DMS53 (cell line): ENCODE measurements at places on chromosomes 7 and 10.

DNA sequence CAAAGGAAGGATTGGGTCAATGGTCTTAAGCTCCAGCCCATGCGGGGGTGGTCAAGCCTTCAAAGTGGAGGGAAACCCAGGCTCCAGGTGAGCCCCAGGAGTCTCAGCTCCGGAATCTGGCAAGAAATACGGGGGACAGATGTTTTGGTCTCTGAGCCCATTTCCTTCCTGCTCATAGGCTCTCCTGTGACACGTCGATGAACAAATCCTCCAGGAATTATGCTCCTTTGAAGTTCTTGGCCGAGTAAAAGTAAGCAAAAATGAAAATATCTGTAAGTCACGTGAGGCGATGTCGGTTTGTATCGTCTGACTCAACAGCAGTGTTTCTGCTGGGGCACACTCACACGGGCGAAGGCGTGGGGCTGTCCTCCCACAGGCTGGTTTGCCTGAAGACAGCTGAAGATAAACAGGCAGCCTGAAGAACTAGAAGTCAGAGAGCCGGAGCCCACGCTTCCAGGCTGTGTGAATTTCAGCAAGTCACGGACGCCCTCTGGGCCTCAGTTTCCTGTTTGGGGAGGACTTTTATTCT, 52.6 kb upstream of the SMNDC1 start:
- no peak for DNase-seq

GRCh38 chr7:24455813-24456525, 117.3 kb upstream of the PALS2 start:
- no peak for DNase-seq

DNA sequence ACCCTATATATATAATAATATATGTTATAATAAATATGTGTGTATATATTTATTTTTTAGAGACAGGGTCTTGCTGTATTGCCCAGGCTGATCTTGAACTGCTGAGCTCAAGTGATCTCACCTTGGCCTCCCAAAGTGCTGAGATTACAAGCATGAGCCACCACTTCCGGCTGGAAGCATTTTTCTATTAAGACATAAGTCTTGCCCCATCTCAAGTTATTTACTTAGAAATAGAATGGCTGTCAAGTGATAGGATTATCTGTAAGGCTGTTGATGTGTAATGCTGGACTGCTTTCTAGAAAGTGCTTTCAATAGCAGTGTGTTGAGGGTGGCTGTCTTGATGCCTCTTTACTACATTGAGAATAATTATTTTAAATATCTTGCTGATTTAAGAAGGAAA, 65.2 kb downstream of the ZMYND11 start:
- no peak for DNase-seq

DNA sequence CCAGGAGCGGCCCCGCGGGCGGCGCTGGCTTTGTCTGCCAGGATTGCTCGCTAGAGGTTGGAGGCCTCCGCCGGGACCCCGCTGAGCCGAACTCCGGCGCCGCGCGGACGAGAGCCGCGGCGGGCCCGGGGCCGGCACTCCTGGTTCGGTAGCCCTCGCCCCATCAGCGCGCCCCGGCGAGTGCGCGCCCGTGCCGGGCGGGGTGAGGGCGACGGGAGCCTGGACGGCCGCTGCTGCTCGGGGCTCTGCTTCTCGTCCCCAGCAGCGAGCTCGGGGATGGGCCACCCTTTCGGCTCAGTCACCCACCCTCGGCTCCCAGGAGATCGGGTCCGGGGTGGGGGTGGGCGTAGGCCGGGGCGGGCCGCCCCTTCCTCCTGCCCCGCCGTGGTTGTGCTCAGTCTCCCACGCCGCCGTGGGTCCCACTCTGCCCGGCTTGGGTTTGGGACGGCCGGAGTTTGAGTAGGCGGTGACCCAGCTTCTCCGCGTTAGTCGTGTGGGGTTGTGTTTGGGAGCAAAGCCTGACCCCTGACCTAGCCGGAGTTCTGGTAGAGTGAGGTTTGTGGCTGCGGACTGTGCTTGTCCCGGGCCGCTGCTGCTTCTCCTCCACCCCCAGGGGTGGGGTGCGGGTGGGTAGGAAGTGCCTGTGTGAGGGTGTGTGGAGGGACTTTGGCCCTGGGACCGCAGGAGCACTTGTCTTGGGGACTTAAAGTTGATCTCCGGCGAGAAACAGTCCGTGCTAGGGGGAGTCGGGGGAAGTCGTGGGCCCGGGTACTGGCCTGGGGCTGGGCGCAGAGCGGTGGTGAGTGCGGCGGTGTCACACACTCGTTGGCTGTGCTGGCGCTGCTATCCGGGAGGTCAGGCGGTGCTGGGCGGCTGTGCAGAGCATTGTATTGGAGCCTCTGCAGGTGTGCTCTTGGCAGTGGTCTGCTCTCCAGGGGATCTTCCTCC, 677 bp downstream of the TSPAN14 start:
- peak; percentile 81 for DNase-seq

- peak; percentile 25 for DNase-seq
Observed at GRCh38 chr10:17474595-17475323, 20.4 kb upstream of the ST8SIA6 start.

GRCh38 chr7:28705350-28705749, 252.8 kb downstream of the TRIL start:
- DNase-seq, result no peak

- DNase-seq, result no peak
Observed at GRCh38 chr7:129009437-129009836, 45.5 kb downstream of the TNPO3 start.

- no peak for DNase-seq
Observed at GRCh38 chr10:74690393-74690792, 136.0 kb upstream of the KAT6B start.

DNA sequence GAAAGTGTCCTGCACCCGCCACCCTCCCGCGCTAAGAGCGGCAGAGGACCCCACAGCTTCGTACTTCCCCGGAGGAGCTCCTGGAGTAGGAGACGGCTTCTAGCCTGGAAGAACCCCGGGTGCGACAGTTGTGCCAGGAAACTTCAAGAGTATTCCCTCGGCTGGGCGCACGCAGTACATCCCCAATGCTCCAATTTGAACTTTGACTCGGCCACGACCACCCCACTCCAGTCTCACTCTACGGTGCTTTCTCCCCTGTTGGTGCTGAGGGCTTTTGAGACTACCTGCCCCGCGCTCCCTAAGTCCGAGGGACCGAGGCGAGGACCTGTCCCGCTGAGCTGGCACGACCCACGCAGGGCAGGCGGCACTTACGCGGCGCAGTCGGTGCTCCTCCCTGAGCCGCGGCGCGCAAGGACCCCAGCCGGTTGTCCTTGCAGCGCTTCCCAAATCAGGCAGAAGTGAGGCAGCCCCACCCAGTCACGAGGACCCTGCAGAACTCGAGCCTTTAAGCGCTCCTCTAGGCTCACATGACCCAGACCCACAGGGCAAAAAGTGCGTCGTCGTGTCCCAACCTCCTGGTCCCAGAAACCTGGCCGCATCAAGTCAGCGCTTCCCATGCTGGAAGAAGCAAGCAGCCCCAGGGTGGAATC, at the start of gene CPVL:
TSS of gene CPVL (minus strand) at position 481 of the 650 bp plus-strand sequence. CDS start 25,476 bp downstream, outside the sequence.
- DNase-seq, result peak; percentile 72

DNA sequence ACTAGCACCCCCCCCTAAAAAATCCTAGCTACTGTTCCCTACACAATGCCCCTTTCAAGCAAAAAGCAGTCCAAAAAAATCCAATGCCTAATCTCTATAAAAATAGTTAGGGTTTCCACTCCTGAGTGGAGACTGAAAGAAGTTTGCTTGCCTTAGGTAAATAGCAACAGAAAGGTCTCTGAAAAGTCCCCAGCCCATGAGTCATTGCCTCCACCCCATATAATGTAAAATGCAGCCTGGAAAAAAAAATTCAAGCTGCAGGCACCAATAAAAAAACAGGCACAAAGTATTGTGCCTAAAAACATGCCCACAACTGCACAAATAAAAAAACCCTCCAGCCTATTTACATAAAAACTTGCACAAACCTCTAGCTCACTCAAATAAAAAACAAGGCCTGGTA, 47.5 kb downstream of the ZNF680 start:
- DNase-seq, result peak; percentile 75

- DNase-seq, result no peak
Observed at GRCh38 chr7:100900978-100901377, 5.3 kb upstream of the ACHE start.

GRCh38 chr7:16874066-16874465, 7.7 kb downstream of the AGR3 start:
- no peak for DNase-seq

GRCh38 chr10:71927776-71928592, 36.2 kb upstream of the CHST3 start:
- no peak for DNase-seq

DNA sequence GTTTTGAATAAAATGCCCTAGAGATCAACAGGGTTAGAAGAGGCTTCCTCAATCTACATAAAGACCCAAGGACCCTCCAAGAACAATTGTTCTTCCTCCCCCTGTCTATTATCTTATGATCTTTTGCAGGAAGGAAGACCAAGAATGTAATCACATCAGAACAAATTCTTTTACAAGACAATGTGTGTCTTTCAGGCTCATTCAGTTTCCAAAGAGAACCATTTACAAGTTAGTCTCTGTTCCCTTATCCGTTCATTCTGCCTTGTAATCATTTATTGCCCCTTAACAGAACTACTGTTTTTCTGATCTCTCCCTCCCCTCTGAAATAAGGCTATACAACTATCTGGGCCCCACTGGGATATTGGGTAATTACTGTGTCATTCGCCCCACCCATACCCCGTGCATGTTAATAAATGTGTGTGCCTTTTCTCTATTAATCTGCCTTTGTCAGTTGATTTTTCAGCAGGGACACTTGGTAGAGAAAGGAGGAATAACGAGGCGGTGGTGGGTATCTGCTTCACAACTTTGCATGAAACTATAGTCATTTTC, 5.7 kb upstream of the MKRN1 start:
- no peak for DNase-seq

- DNase-seq, result peak; percentile 48
Observed at GRCh38 chr7:26515314-26515842, 223.7 kb downstream of the SNX10 start.

GRCh38 chr10:26831936-26832335, 28.8 kb downstream of the ABI1 start:
- no peak for DNase-seq

DNA sequence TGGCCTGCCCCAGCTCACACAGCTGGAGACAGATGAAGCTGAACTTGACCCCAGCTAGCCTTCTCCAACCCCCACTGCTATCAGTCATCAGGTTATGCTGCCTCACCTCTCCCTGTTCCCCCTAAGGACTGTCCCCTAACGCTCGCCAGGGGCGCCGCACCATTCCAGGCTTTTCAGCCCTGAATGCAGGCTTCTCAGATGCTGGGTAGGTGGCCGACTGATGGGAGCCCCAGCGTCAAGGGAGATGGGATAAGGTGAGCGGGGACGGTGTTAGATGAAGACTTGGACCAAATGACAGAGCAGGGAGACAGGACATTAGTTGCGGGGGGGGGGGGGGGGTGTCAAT, 15.8 kb upstream of the OPALIN start:
- peak; percentile 45 for DNase-seq

- DNase-seq, result no peak
Observed at GRCh38 chr10:88073682-88074081, 210.3 kb downstream of the PTEN start.

DNA sequence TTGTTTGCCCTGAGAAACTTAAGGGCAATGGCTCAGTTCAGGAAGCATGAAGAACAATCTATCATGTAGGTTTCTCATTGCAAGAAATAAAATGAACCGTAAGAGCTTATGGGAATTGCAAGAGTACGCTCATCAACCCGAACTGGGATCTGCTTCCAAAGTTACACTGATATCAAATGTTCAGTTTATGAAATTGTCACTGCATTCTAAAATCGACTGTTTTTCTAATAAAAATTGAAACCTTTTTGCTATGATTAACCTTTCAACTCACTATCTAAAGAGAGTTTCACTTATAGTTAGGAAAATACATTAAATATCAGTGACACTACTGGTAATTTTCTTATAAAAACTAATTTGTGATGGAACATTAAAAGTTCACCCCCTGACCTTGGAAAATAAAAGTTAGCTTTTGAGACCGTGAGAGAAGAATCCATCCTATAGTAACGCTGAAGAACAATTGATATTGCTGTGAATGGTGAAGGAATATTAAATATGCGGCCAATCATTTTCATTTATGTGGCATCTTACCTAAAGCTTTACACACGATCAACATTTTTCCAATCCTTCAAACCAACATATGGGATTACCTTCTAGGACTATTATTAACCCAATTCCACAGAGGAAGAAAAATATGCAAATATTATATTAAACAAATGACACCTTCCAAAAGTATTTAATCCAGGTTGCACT, 2.2 kb downstream of the MEOX2 start:
- no peak for DNase-seq

DNA sequence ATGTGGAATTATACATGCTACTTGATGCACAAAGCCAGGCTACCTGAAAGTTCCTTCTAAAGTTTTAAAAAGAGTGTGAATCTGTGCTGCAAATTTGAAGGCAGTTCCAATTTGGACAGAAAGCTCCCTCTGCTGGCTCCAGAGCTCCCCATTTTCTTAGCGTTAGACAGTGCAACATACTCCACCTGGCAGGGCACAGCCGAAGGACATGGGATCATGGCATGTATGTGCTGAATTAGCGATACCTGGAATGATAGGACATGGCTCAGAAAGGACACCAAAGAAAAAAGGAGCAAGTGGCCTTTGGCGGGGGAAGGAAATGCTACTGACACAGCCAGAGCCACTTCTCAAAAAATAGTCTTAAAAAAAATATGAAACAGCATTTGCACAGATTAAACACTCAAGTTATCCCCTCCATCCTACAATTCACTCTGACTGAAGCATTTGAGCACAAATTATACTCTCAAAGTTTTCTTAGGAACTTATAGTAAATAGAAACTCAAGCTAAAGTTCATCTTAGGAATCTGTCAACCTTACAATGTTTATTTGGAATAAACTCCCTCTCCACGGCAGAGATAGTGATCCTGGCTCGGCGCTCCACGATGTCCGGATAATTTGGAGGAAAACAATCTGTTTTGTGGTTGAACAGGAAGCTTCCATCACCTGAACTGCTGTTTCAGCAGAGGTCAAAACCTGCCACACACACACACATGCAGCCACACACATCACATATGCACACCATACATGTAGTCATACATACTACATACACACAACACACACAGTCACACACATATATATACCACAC, 80.0 kb downstream of the C7orf25 start:
- DNase-seq, result peak; percentile 57

- DNase-seq, result no peak
Observed at GRCh38 chr10:97795886-97796285, 24.1 kb upstream of the SFRP5 start.

DNA sequence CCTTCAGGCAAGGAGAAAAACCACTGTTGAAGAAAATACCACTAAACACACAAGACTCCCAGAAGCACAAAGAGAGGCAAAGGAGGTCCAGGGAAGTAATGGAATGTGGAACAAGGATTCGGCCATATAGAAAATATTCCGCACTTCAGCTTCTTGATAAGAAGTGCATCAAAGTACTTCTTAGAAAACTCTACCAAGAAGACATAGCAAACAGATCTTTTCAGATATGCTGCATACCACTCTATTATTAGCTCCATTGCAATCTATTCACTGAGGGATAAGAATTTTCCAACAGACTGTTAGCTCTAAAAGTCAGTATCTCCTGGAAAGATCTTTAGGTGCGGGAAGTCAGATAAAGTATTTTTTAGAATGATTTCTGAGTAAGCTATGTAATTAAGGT, 231.8 kb downstream of the WDR11 start:
- DNase-seq, result no peak
